ENCODE measurements at places on chromosomes 11 and 22.

- no peak overlapping the region for H3K4me3 ChIP-seq
- H3K36me3 ChIP-seq = no peaks in the 10 kb centered on the region
- no peaks in the 10 kb centered on the region for H3K27me3 ChIP-seq
- H3K4me1 ChIP-seq = peaks cover 32% of the 10 kb centered on the region
- no peak for DNase-seq
Measured at GRCh38 chr11:130672911-130673310, 224.5 kb downstream of the ADAMTS15 start.

DNA sequence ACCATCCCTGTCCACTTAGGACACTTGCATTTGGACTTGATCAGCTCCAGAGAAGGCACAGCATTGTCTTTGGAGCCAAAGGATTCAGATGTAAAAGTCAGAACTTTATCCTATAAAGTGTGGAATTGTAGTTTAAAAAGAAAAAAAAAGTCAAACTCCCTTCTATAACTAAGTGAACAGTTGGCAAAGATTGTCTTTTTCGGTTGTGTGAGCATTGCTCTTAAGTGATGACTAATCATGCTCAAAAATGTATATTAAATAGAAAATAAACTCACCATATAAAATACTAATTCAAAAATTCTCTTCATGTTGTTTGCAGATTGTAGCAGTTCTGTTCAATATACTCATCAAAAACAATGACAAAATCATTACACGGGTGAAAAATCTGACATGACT lies 93.8 kb downstream of the ETS1 start:
- H3K36me3 ChIP-seq = peaks cover 29% of the 10 kb centered on the region
- H3K27ac ChIP-seq = no peak overlapping the region
- H3K4me1 ChIP-seq = peaks cover 32% of the 10 kb centered on the region
- no peak overlapping the region for H3K4me3 ChIP-seq

DNA sequence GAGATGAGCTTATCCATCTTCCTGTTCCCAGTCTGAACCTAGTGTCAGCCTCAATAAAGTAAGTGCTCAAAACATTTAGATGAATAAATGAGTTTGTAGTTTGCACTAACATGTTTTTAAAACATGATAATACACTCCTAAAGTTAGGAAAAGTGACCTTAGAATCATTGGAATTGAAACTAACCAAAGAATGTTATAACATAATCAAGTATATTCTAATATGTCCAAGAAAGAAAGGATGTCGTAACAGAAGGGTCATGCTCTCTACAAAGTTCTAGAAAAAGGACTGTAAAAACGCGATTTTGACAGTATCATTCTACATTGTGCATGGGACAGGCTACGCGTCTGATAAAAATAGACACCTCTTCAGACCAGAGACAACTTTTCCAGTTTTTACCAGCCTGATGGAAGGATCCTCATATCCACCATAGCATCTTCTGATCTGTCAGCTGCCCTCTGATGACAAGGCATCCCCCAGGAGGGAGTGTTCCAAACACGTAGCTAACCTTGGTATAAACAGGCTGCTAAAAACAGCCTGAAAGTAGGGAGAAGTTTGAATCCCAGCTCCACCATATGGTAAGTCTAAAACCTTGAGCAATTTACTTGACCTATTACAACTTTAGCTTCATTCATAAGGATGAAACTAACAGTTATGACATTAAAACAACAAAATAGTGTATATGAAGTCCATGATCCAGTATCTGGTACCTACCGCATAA lies 30.2 kb downstream of the CLMP start:
- peaks cover 18% of the 10 kb centered on the region for H3K4me1 ChIP-seq
- H3K36me3 ChIP-seq = peaks cover 12% of the 10 kb centered on the region
- H3K27ac ChIP-seq = no peak overlapping the region

DNA sequence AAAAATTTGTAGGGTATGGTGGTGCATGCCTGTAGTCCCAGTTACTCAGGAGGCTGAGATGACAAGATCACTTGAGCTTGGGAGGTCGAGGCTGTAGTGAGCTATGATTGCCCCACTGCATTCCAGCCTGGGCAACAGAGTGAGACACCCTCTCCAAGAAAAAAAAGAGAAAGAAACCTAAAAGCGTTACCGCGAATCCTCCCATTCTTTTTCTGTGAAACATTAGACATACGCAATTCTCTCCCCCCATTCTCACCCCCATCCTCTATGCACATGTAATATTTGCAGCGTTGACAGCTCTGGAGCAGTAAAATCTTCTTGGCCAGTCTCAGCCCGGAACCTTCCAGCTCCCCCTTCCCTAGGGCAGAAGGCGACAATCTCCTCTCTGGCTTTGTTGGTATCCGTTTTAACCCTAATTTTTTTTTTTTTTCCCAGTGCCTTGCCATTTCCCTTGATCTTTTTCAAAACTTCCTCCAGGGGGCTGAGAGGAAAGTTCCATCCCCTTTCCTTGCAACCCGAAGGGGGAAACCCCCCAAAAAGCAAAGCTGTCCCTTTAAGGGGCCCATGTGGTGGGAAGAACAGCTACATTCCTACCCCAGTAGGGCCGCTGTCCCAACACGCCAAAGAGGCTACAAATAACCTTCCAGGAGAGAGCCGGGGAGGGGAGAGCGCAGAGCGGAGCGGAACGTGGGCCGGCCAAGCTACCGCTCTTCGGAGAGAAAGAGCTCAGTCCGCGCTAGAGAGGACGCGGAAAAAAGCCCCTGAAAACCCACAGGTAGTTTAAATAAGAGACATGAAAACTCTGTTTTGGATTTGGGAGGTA lies 1.9 kb downstream of the LRP4 start:
- H3K4me3 ChIP-seq = peak overlapping the region; percentile 94
- no peaks in the 10 kb centered on the region for H3K36me3 ChIP-seq
- peaks cover 60% of the 10 kb centered on the region for H3K4me1 ChIP-seq

- no peaks in the 10 kb centered on the region for H3K27me3 ChIP-seq
- H3K27ac ChIP-seq = no peak overlapping the region
- H3K4me1 ChIP-seq = no peaks in the 10 kb centered on the region
- H3K4me3 ChIP-seq = no peak overlapping the region
- DNase-seq = no peak
Measured at GRCh38 chr22:31259798-31260473, 32.4 kb downstream of the PIK3IP1 start.

GRCh38 chr11:83306200-83307080 lies 20.3 kb upstream of the CCDC90B start:
- DNase-seq = no peak
- H3K4me3 ChIP-seq = no peak overlapping the region
- H3K27ac ChIP-seq = no peak overlapping the region
- no peaks in the 10 kb centered on the region for H3K27me3 ChIP-seq

DNA sequence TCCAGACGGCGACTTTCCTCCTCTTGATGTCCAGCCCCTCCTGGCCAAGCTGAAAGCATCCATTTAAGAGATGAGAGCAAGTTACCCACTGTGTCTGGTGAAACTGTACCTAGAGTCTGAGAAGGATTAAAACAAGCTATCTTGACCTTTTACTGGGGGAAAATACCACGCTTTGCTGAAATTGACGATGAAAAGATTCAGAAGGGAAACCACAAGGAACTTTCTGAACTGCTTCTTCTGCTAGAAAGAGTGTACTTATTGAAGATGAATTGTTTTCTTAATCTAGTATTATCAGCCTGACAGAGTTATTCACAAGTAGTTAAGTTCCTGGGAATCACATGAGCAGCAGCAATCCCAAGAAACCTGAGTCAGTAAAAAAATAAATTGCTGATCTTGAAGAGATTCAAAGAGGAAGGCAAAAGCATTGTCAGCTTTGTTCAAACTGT lies 13.1 kb upstream of the MS4A6A start:
- DNase-seq = no peak
- no peaks in the 10 kb centered on the region for H3K36me3 ChIP-seq
- H3K27me3 ChIP-seq = no peaks in the 10 kb centered on the region
- H3K4me1 ChIP-seq = peaks cover 5% of the 10 kb centered on the region
- H3K4me3 ChIP-seq = no peak overlapping the region

All from type B pancreatic cell (in vitro differentiated cells).